Kidney capillary endothelial cell (primary cell): ENCODE measurements at places on chromosomes 6 and 20.
A peak's percentile ranks its signal among the peaks of the same experiment; 100 is the strongest.

DNA sequence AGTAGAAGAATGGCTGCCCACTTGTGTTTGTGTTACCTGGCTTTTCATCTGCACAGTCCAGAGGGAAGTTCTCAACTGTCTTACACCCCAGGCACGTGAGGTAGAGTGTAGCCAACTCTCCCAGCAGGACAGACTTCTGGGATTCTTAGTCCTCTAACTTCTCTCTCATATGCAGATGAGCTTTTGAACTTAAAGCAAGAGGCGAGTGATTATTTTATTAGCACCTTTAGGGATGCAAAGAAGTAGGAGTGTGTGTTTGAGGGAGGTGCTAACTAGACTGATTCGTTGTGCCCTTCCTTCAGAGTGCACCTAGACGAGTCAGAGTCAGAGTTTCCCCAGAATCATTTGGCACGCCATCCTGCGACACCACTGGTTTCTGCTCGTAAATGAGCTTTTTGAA lies 10.8 kb downstream of the CDYL start:
- DNase-seq = no peak

- DNase-seq = no peak
These were observed 34.7 kb downstream of the PLEKHG1 start for GRCh38 chr6:150634176-150634963.

DNA sequence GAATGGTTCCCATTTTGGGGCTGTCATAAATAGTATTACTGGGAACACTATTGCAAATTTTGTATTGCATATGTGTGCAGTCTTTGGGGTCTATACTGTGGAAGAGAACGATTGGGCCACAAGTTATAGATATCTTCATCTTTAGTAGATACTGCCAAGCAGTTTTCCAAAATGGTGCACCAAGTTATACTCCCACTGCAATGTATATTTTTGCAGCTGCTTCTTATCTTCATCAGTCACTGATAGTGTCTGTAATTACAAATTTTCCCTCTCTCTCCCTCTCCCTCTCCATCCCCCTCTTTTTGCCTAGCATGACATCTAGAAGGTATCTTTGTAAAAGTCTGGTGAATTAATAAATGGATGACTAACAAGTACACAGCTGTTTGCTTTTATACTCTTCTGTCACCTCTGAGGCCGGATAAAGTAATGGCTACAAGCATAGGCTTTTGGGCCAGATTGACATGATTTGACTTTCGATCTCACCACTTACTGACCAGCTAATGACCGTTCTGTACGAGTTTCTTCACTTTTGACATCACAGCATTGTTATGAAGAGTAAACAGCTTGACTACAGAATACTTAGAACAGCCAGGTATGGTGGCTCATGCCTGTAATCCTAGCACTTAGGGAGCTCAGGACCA lies 113.3 kb upstream of the SLC2A12 start:
- peak; percentile 13 for DNase-seq

- no peak for DNase-seq
These were observed 80.3 kb downstream of the NDUFAF5 start for GRCh38 chr20:13865156-13865555.

GRCh38 chr6:142857796-142858555 lies 87.0 kb downstream of the HIVEP2 start:
- DNase-seq = no peak

DNA sequence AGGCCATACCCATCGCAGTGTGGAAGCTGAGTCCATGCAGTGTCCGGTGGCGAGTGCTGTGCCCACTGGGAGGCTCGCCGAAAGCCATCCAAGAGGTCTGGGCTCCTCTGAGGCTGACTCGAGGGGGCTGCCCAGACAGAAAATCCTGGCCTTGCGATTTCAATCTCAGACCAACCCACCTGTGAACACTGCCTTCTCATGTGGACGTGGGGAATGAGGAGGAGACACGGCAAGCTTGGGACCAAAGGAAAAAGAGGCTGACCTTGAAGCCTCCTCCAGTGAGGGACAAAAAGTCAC lies 157.2 kb upstream of the AFDN start:
- no peak for DNase-seq

DNA sequence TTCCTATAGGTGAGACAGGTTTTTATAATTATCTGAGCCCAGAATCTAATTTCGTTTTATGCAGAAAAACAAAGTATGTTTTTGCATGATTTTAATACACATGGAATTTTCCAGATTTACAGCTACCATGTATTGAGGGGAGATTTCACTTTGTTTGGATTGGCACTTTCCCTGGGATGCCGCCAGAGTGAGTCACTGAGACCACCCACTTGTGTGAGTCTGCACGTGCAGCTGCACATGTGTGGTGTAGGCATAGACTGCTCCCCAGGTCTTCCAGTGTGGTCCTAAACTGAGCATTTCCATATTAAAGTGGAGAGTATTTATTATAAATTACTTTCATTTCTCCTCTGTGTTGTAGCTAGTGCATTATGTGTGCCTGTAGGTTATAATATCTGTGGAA lies 186.8 kb downstream of the UBE3D start:
- DNase-seq = no peak

GRCh38 chr6:11467364-11467763 lies 70.2 kb upstream of the TMEM170B start:
- DNase-seq = no peak

DNA sequence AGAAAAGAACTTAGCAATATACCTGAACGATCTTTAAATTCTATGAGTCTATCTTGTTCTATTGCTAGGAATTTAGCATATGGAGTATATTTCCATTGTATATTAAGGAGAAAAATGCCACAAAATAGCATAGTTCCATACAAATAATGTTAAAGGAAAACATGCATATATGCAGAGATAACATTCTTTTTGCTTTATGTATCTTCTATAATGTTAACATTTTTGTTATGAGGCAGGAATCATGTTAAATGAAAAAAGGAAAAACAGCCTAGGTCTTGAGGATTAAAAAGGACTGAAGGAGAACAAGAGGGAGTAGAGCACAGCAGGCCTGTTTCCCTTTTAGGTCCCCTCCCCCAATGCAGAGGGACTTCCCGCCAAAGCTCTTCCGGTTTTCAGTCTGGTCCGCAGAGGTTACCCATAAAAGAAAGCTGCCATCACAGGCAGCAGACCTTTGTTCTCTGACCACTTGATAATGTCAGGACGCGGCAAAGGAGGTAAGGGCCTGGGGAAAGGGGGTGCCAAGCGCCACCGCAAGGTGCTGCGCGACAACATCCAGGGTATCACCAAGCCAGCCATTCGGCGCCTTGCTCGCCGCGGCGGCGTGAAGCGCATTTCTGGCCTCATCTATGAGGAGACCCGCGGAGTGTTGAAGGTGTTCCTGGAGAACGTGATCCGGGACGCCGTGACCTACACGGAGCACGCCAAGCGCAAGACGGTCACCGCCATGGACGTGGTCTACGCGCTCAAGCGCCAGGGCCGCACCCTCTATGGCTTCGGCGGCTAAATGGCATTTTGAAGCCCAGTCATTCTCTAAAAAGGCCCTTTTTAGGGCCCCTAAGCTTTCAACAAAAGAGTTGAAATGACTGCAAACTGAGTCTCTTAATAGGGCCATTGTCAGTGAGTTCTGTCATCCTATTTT lies 108.4 kb upstream of the PRSS16 start:
- DNase-seq = no peak

GRCh38 chr20:32483351-32484224 lies 101.5 kb downstream of the NOL4L start:
- DNase-seq = peak; percentile 79

DNA sequence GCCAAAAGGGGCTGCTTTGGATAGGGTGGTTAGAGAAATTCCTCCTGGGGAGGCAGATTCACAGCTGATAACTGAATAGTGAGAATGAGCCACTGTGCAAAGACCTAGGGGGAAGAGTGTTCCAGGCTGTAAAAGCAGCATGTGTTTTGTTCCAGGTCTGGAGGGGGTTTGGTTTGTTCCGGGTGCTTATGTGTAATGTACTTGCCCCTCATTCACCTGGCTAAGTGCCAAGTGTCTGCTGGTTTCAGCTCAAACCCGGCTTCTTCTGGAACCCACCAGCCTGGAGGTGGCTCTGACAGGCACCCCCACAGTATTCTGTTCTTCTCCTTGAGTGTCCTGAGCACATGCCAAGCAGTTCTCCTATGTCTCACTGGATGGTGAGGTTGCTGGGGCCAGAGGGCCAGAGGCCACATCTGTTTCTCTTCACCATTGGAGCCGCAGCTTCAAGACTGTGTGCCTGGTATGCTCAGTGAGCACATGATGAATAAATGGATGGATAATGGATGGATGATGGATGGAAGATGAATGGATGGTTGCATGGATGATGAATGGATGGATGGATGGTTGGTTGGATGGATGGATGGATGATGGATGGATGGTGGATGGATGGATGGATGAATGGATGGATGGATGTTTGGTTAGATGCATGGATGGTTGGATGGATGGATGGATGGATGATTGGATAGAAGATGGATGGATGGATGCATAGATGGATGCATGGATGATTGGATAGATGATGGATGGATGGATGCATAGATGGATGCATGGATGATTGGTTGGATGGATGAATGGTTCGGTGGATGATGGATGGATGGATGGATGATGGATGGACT lies 227.6 kb downstream of the BMP7 start:
- DNase-seq = no peak

DNA sequence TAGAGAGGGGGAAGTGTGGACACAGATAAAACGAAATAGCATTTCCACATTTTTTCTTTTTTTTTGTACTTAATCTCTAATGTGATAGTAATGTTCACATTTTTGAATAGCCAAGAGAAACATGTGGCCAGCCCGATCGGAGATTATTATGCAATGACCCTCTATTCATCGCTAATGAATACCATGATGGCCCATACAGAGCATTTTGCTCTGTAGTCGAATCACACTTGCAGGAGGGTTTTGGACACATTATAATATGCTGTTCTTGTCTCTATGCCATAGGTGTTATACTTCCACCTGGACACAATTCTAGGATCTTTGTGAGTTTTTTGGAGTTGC lies 60.1 kb downstream of the MTHFD1L start:
- DNase-seq = no peak

- no peak for DNase-seq
These were observed 143.3 kb downstream of the PRL start for GRCh38 chr6:22153384-22154158.
